ENCODE measurements at places on chromosomes 5 and 9. TPM values are rescaled to one million over a fixed set of nuclear protein-coding genes. Genes with fewer than 3 reads are reported as not detected.

GRCh38 chr5:139494832-139495231 is 12.3 kb upstream of the STING1 start:
- DNase-seq: no peak

DNA sequence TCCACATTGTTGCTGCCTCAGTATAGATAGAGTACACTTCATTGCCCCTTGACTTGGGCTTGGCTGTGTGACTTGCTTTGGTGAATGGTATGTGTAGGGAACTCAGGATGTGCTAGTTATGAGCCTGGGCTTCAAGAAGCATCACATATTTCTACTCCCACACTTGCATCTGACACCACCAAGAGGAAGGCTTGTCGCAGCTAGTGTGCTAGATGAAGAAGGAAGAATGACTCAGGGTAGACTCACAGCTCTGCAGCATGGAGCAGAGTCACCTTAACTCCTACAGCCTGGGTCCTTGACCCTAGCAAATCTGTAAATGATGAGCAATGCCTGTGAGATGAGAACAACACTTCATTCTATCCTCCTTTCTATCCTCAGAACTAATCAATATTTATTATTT is 261.8 kb downstream of the ASTN2 start:
- DNase-seq: no peak

GRCh38 chr9:38422555-38423260 is 1.5 kb downstream of the IGFBPL1 start:
- no peak for DNase-seq

- no peak for DNase-seq
Observed at GRCh38 chr5:137315534-137316345, 183.4 kb downstream of the SPOCK1 start.

- no peak for DNase-seq
Observed at GRCh38 chr9:4559261-4560182, 69.3 kb downstream of the SLC1A1 start.

DNA sequence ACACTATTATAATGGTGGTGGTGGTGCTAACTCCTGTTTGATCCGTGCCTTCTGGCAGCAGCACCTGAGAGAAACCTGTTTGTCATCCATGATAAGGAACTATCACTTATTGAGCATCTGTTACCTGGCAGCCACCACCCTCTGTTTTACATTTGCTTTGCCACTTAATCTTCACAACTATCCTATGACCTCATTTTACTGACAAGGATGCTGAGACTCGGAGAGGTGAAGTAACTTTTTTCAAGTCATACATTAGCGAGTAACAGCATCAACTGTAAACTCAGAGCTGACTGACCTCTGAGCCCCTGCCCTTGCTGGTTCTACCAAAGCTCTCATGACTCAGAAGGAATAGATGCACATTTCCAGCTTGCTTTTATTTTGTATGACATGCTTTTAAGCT is 81.1 kb downstream of the EGFLAM start:
- no peak for DNase-seq

DNA sequence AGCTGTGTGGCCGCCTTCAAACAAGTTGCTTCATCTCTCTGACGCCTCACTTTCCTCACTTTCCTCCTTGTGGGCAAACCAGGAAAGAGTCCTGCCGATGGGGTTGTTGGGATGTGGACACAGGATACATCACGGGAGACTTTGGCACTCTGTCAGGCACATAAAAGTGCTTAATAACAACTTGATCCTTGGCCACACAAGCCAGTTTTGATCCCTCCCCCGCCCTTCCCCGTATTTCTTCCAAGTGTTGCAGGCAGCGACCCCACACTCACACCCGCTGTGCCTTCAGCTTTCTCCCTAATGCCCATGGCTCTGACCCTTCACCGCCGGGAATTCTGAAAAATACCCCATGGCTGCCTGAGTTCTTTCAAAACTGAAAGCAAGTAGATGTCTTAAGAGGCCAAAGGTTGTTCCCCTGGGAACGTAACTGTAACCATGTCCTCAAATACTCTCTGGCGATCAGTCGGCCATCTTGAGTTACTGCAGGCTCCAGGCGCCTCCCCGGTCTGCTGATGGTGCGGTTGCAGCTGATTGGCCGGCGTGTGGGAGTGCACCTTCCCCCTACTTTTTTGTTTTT is 59.8 kb downstream of the ARHGEF37 start:
- peak; percentile 39 for DNase-seq

ABLIM3 gene
- 19.1 TPM for total RNA-seq

AQP7 gene
- not detected for total RNA-seq

ARHGEF37 gene
- 0.29 TPM for total RNA-seq

All from RPMI7951 (cell line).